ENCODE measurements at places on chromosomes 7 and 10.

GRCh38 chr10:130039141-130039540 lies 71.5 kb downstream of the C10orf143 start:
- DNase-seq: no peak

DNA sequence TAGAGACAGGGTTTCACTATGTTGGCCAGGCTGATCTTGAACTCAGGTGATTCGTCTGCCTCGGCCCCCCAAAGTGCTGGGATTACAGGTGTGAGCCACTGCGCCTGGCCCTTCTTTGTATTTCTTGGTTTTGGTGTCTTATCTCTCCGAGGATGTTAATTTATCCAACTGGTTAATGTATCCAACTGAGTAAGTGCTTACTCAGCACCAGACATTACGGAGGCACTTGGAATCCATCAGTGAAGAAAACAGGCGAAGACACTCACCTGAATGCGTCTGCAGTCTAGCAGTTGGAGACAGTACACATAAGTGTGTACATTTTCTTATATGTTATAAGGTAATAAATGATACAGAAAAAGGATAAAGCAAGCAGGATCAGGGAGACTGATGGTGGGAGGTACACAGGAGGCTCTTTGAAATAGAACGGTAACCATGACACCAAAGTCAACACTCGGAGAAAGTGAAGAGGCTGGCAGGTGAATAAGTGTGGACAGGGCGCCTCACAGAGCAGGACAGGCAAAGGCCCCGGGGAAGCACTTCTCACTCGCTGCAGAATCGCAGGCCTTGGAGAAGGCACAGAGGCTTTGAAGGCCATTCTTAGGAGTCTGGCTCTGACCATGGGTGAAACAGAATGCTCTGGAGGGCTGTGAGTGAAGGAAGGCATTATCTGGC lies 73.1 kb downstream of the LANCL2 start:
- DNase-seq: no peak

DNA sequence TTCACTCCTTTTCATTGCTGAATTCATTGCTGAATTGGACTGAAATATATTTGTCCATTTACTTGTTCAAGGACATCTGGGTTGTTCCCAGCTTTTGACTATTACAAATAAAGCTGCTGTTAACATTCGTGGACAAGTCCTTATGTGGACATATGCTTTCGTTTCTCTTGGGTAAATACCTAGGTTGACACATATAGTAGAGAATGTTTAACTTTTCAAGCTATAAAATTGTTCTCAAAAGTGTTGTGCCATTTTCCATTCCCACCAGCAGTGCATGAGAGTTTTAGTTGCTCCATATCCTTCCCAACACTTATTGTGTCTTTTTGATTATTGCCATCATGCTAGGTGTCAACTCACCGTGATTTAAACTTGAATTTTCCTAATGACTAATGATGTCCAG lies 17.5 kb upstream of the CPVL start:
- no peak for DNase-seq

DNA sequence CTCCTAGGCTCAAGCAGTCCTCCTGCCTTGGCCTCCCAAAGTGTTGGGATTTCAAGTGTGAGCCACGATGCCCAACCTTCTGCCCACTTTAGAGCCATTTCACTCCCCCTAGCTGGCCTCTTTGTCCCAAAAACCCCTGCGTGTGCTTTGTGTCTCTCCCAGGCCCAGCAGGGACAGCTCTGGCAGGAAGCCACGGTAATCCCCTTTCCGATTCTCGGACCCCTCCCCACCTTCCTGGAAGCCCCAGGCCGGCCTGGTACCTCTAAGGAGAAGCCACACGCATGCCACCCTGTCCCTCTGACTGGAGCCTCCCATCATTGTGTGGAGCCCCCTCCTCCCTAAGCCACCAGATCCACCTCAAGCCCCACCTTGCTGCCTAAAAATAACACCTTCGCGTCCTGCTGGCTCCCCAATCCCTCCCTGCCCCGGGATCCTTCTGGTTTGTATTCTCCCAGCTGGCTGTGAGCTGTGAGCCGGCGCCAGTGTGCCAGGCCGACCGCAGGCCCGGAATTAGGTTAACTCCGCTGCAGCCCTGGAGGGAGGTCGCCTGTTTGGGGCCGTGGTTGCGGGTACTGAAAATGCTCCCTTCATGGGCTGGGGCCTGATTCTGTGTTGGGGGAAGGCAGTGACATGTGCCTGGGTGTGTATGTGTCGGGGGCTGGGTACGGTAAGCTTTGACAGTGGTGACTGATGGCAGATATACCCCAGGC lies 16.4 kb upstream of the SRRM3 start:
- DNase-seq: no peak

GRCh38 chr7:27204851-27205322 lies 5.0 kb upstream of the HOXA13 start:
- no peak for DNase-seq

GRCh38 chr10:6236349-6237198 lies 33.8 kb downstream of the PFKFB3 start:
- no peak for DNase-seq

GRCh38 chr7:74292757-74293576 lies 3.8 kb downstream of the CLIP2 start:
- DNase-seq: no peak

DNA sequence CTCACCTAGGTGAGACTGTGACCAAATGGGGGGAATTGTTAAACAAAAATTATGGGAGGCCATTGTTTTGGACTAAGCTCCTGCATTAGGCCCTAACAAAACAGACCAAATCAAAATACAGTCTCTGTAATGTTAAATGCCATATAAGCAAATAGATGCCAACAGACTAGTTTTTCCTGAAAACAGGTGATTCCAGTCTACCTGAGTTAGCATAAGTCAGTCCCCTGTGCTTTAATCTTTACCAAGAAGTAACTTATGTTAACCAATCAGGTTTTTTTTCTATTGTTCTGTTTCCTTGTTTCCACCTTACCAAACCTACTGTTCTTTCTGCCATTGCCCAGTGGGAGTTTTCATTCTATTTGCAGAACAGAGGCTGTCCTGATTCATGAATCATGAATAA lies 48.0 kb downstream of the PDZD8 start:
- no peak for DNase-seq

- DNase-seq: no peak
Observed at GRCh38 chr7:55019691-55020465, 1.1 kb downstream of the EGFR start.

GRCh38 chr10:133166828-133167692 lies 7.0 kb downstream of the KNDC1 start:
- no peak for DNase-seq

- DNase-seq: no peak
Observed at GRCh38 chr7:83985821-83986220, 208.8 kb downstream of the SEMA3A start.

GRCh38 chr10:63673846-63674245 lies 152.6 kb downstream of the REEP3 start:
- no peak for DNase-seq

DNA sequence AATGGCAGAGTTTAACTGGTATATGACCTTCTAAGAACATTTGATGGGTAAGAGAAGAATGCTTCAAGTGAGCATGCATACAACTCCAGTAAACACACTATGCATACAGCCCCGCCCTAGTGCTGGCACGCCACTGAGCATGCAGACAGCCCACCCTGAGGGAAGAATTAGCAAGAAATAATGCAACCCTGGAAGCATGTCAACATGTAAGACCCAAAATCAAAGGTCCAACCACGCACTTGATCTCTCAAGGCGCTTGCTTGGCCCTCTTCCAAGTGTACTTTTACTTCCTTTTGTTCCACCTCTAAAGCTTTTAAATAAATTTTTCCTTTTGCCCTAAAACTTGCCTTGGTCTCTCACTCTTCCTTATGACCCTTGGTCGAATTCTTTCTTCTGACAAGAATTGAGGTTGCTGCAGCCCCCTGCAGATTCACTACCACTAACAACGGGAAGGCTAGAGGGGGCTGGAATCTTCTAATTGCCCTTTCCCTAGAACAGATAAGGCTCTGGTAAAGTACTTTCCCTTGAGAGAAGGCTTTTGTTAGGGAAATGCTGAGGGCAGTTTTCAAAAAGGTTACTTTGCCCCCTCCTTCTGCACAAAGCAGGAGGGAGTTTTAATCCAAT lies 3.4 kb downstream of the FAM24B start:
- DNase-seq: no peak

DNA sequence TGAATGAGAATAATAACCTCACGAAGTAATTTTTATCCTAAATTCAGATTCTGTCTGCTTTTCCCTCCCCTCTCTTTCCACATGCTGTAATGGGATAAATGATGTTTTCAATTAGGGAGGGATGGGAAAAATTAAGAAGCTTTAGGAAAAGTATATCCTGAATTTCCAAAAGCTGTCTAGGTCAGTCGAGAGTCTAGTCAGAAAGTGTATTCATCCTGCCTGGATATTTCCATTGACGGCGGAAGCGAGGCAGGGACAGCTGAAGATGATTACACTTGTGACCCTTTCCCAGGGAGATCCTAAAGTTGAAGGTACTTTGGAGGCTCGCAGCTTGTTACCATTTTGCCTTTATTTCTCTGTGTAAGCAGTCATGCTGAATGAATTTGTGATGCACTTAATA lies 204.1 kb downstream of the ZNF365 start:
- DNase-seq: no peak

DNA sequence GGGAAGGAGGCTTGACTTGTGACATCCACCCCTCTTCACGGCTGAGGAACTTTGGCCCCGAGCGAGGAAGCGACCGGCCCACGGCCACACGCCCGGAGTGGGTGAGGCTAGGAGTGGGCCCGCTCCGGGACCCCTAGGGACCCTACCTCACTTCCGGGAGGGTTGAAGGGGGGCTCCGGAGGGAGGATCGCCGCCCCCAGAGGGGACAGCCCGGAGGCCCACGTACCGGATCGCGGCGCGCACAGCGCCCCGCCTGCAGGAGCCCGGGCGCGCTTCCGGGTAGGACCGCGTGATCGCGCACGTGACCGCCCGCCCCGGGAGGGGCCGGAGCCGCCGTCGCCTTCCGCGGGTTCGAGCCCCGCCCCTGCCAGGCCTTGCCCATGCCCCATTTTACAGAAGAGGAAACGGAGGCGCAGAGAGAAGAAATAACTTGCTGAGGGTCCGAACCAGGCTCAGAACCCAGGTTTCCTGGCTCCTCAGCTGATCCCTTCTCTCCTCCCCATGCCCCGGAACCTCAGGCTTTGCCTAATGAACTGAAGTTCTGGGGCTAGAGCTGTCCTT lies at the start of gene HPS1:
Gene HPS1, minus strand, starts transcription at position 275 of the 561 bp plus-strand sequence. CDS start 3,695 bp downstream, outside the sequence.
- DNase-seq: no peak

GRCh38 chr10:89310056-89310893 lies 8.4 kb downstream of the IFIT2 start:
- no peak for DNase-seq

GRCh38 chr7:159030490-159031134 lies 114.1 kb downstream of the VIPR2 start:
- peak; percentile 43 for DNase-seq

- no peak for DNase-seq
Observed at GRCh38 chr7:83502636-83503035, 146.3 kb downstream of the SEMA3E start.

DNA sequence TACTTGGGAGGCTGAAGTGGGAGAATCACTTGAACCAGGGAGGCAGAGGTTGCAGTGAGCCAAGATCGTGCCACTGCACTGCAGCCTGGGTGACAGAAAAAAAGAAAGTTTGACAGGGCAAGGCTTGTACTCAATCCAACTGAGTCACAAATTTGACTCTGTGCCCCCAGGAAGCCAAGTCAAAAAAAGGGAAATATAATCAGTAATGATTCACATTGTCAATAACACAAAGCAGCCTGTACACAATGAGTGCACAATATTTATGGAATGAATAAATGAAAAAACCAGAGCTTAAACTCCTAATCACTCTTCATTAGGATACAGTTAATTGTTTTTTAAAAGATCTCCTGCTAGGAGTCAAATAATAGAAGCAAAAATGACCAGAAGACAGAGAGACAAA lies 6.4 kb downstream of the NAPEPLD start:
- DNase-seq: no peak

GRCh38 chr7:151769188-151769821 lies 107.6 kb downstream of the PRKAG2 start:
- DNase-seq: no peak

GRCh38 chr10:113585949-113586348 lies 33.1 kb downstream of the HABP2 start:
- no peak for DNase-seq

DNA sequence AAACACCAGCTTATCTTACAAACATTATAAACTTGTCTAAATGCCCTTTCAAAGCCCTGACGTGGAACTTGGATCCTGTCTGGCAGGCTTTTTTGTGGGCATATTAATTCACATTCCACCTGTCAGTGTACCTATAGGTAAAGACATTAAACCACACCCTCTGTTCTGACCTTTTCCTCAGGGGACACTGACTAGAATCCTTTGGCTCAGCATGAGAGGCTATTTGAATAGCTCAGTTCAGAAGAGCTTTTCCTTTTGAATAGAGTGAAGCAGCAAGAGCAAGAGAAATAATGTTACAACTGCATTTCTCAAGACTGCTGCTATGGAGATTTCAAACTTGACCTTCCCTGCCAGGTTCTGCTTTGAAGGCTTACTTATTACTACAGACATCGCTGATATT lies 76.9 kb downstream of the CYP51A1 start:
- no peak for DNase-seq

DNA sequence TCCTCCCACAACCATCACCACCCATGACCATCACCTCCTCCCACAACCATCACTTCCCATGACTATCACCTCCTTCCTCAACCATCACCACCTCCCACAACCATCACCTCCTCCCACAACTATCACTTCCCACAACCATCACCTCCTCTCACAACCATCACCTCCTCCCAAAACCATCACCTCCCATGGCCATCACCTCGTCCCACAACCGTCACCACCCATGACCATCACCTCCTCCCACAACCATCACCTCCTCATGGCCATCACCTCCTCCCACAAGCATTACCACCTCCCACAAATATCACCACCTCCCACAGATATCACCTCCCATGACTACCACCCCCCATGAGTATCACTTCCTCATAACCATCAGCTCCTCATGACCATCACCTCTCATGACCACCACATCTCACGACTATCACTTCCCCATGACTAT lies 52.2 kb downstream of the PDGFA start:
- DNase-seq: no peak

GRCh38 chr7:116629051-116629463 lies 42.9 kb upstream of the MET start:
- DNase-seq: no peak

- DNase-seq: no peak
Observed at GRCh38 chr10:117477961-117478670, 64.4 kb upstream of the EMX2 start.

- DNase-seq: no peak
Observed at GRCh38 chr7:106114716-106115383, 2.7 kb upstream of the SYPL1 start.

- no peak for DNase-seq
Observed at GRCh38 chr10:123870260-123870659, 21.3 kb downstream of the CPXM2 start.

DNA sequence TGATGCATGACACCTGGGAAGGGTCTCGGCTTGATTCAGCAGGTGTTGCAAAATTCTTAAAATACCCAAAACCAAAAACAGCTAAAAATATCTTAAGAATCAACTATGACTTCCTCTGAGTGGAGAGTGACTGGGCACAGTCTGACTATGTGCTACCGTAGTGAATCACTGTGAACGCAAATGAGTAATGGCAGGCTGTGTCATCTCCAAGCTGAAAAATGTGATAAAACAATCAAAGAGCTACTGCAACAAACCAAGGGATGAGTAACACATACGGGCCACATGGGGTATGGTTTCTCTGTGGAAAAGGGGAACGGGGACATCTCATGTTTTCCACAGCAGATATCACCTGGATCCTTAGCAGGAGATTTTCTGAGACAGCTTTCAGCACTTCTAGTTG lies 127.5 kb downstream of the ABCA13 start:
- no peak for DNase-seq

- DNase-seq: no peak
Observed at GRCh38 chr10:31664803-31665202, 263.8 kb downstream of the ARHGAP12 start.

GRCh38 chr7:150446288-150446938 lies 4.0 kb upstream of the GIMAP8 start:
- no peak for DNase-seq
